ENCODE measurements at places on chromosomes 5 and 9.
A peak's percentile ranks its signal among the peaks of the same experiment; 100 is the strongest.

DNA sequence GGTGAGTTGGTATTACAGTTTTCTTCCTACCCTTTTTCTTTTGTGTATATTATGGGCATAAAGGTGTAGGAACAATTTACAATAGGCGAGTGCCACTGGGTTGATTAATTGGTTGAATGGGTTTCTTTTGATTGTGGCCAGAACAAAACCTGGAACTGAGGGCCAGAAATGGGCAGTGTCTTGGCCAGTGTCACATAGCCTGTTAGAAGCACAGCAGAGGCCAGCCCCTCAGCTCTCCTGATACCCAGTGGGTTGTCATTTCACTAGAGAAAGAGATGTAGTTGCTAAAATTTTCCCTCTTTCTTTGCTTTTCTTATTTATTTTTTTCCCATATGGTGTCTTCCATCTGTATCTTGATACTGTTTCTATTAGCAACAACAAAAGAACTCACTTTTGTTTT lies 38.8 kb upstream of the SEMA6A start:
- no peak for DNase-seq

DNA sequence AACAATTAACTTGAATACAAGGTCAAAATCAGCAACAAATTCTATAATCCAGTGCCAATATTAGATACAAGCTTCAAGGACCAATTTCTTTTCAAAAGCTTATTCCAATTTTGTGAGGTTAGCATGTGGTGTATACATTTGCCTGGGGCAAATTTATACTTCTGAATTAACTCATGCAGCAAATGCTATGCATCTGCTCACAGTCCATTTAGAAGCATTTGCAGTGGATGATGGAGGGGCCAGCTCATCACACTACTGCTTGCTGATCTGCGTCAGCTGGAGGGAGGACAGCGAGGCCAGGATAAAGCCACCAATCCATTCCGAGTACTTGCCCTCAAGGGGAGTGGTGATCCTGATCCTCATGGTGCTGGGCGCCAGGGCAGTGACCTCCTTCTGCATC lies 474.3 kb upstream of the KIF2A start:
- no peak for DNase-seq

- no peak for DNase-seq
Measured at GRCh38 chr5:53256746-53257145, 147.2 kb upstream of the MOCS2 start.

DNA sequence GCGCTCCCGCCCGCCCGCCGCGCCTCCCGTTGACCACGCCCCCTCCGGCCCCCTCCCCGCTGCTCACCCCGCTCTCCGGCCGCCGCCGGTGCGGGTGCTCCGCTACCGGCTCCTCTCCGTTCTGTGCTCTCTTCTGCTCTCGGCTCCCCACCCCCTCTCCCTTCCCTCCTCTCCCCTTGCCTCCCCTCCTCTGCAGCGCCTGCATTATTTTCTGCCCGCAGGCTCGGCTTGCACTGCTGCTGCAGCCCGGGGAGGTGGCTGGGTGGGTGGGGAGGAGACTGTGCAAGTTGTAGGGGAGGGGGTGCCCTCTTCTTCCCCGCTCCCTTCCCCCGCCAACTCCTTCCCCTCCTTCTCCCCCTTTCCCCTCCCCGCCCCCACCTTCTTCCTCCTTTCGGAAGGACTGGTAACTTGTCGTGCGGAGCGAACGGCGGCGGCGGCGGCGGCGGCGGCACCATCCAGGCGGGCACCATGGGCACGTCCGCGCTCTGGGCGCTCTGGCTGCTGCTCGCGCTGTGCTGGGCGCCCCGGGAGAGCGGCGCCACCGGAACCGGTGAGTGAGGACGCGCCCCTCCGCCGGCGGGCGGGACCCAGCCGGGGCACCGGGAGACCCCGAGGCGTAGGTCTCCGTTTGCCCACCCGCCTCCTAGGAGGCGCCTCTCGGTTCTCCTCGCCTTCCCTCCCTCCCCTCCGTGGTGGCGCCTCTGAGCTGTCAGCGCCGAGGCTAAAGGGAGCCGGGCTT lies at the start of gene VLDLR:
Gene VLDLR (plus strand): TSS at position 66 of the 739 bp plus-strand sequence. CDS start 403 bp downstream, at position 469.
- no peak for DNase-seq

GRCh38 chr9:116888066-116888465 lies 201.0 kb downstream of the TRIM32 start:
- no peak for DNase-seq

DNA sequence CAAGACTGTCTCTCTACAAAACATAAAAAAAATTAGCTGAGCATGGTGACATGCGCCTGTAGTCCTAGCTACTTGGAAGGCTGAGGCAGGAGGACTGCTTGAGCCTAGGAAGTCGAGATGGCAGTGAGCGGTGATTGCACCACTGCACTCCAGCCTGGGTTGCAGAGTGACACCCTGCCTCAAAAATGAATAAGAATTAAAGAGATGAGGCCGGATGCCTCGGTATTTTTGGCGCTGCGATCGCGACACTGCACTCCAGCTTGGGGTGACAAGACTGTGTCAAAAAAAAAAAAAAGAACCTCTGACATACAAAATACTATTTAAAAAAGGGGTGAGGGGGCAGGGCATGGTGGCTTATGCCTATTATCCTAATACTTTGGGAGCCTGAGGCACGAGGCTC lies 7.3 kb downstream of the GPBP1 start:
- DNase-seq, result no peak

DNA sequence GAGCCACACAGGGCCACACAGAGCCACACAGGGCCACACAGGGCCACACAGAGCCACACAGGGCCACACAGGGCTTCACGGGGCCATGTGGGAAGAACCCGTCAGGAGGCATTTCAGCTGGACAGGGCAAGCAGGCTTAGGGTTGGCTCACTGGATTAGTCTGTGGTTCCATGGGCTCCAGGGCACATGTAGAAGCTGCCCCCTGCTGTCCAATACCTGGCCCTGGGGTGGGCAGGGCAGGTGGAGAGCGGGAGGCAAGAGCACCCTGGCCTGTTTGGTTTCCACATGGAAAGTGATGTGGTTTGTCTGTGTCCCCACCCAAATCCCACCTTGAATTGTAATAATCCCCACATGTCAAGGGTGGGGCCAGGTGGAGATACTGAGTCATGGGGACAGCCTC lies 16.4 kb upstream of the LPCAT1 start:
- DNase-seq, result no peak

GRCh38 chr5:179152941-179153340 lies 92.8 kb downstream of the ZNF354C start:
- DNase-seq, result no peak

- DNase-seq, result no peak
Measured at GRCh38 chr9:98964201-98964600, 20.5 kb downstream of the COL15A1 start.

- no peak for DNase-seq
Measured at GRCh38 chr9:133406480-133407307, 11.1 kb downstream of the REXO4 start.

DNA sequence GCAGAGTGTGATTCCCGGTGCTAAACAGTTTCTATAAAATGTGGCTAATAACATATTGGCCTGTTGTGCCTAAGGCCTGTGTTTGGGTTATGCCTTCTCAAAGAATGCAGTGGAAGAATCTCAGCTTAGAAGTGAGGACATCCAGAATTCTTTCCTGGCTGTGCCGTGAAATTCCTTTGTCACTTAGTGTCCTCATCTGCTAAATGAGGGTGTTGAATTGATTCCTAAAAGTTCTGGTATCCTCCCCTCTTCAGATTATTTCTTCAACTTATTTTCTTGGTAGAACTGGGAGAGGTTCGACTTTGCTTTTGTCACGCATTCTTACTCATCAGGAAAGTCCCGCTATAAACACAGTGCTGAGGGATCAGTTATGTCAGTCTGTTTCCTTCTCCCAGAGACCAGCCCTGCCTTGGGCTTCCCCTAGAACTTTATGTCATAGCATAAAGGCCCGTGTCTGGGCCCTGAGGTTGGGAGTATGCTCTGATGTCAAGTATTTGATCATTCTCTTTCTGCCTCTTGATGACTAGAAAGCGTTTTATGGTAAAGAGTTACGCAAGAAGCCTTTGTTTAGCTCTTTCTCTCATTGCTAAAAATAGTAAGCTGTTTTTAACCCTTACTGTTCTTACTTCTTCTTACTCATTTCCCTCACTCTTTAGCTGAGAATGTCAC lies 29.5 kb downstream of the MTAP start:
- DNase-seq, result no peak

GRCh38 chr9:119963798-119964372 lies 594.6 kb upstream of the BRINP1 start:
- peak; percentile 19 for DNase-seq

GRCh38 chr5:74289238-74289637 lies 351.3 kb downstream of the ENC1 start:
- no peak for DNase-seq

GRCh38 chr9:4192450-4192849 lies 107.4 kb downstream of the GLIS3 start:
- DNase-seq, result no peak

DNA sequence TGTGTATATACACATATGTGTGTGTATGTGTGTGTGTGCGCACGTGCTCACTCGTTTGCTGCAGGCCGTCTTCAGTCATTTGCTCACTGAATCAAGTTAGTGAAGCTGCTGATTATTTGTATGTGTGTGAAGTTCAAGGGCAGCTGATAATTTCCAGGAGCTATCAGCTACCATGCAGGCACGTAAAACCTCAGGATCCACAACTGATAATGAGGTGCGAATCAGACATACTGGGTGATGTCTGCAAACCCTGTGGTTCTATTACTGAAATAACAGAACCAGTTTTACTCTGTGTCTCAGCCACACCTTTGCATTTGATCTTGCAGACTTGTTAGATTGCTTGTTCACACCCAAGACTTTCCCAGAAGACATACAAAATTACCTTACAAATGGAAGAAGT lies 257.6 kb downstream of the TAF11L14 start:
- no peak for DNase-seq

DNA sequence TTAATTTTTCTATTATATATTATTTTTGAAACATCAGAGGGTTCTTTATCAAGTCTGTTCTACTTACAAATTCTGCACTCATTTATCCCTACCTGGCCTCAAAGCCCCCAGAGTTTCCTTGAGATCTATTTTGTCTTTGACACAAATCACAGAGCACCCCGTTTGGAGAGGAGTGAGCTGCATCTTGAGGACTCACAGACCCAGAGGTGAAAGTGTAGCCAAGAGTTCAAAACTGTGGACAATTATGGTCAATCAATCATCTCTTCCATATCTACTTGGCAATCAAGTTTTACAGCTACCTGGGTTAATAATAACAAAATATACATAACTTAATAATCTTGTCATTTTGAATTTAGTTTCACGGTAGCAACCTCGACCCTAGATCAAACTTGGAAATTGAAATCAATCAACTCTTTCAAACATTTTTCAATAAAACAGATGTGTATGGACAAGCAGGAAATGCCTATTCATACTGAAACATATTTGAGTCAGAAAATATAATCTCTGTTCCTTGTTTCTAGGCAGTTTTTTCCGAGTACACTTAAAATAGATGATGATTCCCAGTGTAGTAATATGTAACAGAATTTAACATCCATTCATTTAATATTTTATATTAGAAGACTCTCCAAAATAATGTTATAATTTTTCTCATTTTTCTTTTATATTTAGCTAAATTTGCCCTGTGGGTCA lies 13.7 kb upstream of the SYK start:
- no peak for DNase-seq

DNA sequence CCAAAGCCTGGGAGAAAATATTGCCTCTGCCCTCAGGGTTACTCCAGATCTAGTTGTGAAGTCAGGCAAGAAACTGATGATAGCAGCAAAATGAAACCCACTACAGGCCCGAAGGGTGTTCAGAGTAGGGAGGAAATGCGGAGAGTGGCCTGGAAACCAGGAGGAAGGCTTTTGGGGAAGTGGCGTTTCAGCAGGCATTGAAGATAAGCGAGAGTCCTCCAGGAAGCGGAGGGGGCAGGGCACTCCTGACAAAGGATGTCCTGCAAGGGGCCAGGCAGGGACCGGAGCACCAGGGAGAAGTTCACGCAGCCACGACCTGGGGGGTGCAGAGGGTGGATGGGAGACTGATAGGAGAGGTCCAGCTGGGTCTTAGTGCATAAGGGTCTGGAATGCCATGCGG lies 7.8 kb upstream of the FOXI1 start:
- no peak for DNase-seq

DNA sequence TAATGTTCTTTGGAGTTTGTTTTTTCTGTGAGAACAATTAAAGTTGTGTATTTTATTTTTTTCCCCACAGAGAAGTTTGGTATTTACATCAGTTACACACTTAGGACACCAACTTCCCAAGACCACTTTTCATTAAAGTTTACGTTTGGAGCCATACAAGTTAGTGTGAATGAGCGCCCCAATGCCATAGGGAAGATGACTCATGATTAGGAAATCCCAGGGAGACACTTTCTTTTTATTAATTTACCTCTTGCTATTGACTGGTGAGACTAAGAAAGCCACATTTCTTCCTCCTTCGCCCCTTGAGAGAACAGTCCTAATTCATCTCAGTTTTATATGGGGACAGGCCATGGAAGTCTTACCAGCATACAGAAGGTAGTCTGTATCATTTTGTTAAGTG lies 57.1 kb downstream of the EDIL3 start:
- no peak for DNase-seq

GRCh38 chr9:84949258-84949657 lies 279.7 kb downstream of the NTRK2 start:
- DNase-seq, result no peak

DNA sequence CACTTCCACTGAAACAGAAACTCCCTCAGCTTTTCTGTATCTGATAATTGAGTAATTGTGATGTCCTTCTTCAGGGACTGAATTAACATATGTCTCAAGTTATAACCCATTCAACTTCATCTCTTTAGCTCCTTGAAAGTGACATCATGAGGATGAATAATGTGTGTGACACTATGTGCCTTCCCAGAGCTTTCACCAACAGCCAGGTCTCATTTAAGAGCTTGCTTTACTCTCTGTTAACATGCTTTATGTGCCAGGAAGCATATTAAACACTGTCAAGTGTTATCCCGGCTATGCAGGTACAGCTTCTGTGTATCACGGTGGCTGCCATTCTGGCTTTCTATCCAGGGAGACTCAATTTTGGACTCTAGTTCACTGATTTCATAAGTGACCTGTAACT lies 799.9 kb downstream of the CDH12 start:
- DNase-seq, result peak; percentile 69

- no peak for DNase-seq
Measured at GRCh38 chr9:116718111-116718510, 31.0 kb downstream of the TRIM32 start.

DNA sequence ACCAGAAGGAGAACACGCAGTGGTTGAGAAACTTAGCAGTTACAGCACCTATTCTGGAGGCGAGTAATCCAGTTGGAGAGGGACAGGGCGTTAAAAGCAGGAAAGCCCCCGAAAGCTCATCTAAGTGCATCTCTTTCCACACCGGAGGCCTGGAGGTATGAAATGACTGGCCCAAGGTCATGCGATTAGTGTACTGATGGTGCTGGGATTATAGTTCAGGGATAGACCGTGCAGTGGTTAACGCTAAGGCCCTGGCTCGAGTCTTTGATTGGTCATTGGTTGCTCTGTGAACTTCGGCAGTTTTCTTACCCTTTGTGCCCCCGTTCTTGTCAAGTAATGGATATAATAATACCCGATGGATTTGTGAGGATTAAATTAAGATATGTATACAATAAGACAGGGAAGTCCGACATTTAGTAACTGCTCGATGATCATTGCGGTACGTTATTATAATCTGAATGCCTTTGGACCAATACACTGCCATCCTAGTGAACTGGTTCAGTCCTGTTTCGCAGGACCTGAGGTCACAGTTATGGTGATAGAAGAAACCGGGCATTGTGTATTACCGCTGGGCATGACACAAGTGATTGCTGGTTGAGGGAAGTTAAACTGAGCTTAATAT lies 960 bp downstream of the CANX start:
- no peak for DNase-seq
